Purkinje cell (primary cell): ENCODE measurements at places on chromosomes 12 and 14. TPM values are rescaled to one million over a fixed set of nuclear protein-coding genes. Genes with fewer than 3 reads are reported as not detected.

Gene ESRRB
- polyA plus RNA-seq, result 0.86 and 2.0 TPM in 2 replicates

Gene KNTC1
- 1.8 and 4.5 TPM in 2 replicates for polyA plus RNA-seq

Gene GPR33
- not detected in 2 replicates for polyA plus RNA-seq

Gene CD4
- 0.27 and 1.4 TPM in 2 replicates for polyA plus RNA-seq

Gene KLRC3
- polyA plus RNA-seq, result 0.95 TPM in 1 of 2 replicates, not detected in the other

Gene MIPOL1
- 9.2 and 15.0 TPM in 2 replicates for polyA plus RNA-seq

Gene OVCH1
- 0.76 and 3.0 TPM in 2 replicates for polyA plus RNA-seq

Gene ANKRD33
- polyA plus RNA-seq, result not detected in 2 replicates

Gene LRRK2
- polyA plus RNA-seq, result 9.5 and 12.6 TPM in 2 replicates

Gene PLEK2
- not detected in 2 replicates for polyA plus RNA-seq

Gene RIPK3
- not detected in 2 replicates for polyA plus RNA-seq

Gene SFSWAP
- polyA plus RNA-seq, result 3.3 and 4.5 TPM in 2 replicates

Gene GLS2
- 8.9 and 18.7 TPM in 2 replicates for polyA plus RNA-seq

Gene ENO2
- 224 and 335 TPM in 2 replicates for polyA plus RNA-seq

Gene AMN
- polyA plus RNA-seq, result not detected in 2 replicates

Gene CD69
- polyA plus RNA-seq, result 0.24 TPM in 1 of 2 replicates, not detected in the other

Gene NYNRIN
- 0.05 and 0.87 TPM in 2 replicates for polyA plus RNA-seq

Gene TAS2R50
- polyA plus RNA-seq, result not detected in 2 replicates

Gene CMA1
- not detected in 2 replicates for polyA plus RNA-seq

Gene CEP128
- polyA plus RNA-seq, result 2.9 and 5.9 TPM in 2 replicates

Gene PARP11
- 4.1 and 9.1 TPM in 2 replicates for polyA plus RNA-seq

Gene TMEM119
- polyA plus RNA-seq, result not detected in 2 replicates

Gene ANO2
- not detected in 2 replicates for polyA plus RNA-seq

Gene EAPP
- polyA plus RNA-seq, result 161 and 198 TPM in 2 replicates

Gene DBX2
- 0.19 TPM in 1 of 2 replicates, not detected in the other for polyA plus RNA-seq

Gene ACSM4
- not detected in 2 replicates for polyA plus RNA-seq

Gene POTEM
- polyA plus RNA-seq, result not detected in 2 replicates

Gene ABHD4
- polyA plus RNA-seq, result 4.8 and 12.5 TPM in 2 replicates

Gene TCL1B
- not detected in 2 replicates for polyA plus RNA-seq

Gene INSM2
- polyA plus RNA-seq, result 3.4 and 5.3 TPM in 2 replicates
